ENCODE measurements at places on chromosomes 2 and 18.
A peak's percentile ranks its signal among the peaks of the same experiment; 100 is the strongest.

- DNase-seq = no peak
These were observed 26.6 kb upstream of the MREG start for GRCh38 chr2:216039918-216040317.

DNA sequence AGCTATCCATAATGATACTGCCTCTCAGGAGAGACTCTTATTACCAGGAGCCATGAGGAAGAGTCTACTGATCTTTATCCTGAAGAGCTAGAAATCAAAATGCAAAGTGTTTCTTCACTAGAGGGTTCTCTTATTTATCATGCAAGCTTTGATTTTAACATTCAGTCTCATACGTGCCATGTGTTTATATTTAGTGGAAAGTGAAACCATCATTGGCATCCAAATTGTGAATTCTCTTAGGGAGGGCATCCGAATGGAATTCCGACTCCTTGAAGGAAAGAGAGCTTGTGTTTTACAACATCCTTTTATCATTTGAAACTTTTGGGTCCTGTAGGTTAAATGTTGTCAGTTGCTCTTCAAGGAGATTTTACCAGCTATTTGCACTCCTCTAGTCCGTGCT is 170.4 kb upstream of the SESTD1 start:
- no peak for DNase-seq

- no peak for DNase-seq
These were observed 174.5 kb upstream of the MGAT5 start for GRCh38 chr2:134079373-134079772.

GRCh38 chr2:121387591-121388325 is 102.8 kb upstream of the TFCP2L1 start:
- no peak for DNase-seq

- DNase-seq = no peak
These were observed 237.1 kb downstream of the BCL2 start for GRCh38 chr18:63082366-63083019.

- DNase-seq = no peak
These were observed 83.7 kb upstream of the GALNT5 start for GRCh38 chr2:157173740-157174184.

GRCh38 chr2:101625387-101625786 is 72.1 kb upstream of the MAP4K4 start:
- DNase-seq = no peak

DNA sequence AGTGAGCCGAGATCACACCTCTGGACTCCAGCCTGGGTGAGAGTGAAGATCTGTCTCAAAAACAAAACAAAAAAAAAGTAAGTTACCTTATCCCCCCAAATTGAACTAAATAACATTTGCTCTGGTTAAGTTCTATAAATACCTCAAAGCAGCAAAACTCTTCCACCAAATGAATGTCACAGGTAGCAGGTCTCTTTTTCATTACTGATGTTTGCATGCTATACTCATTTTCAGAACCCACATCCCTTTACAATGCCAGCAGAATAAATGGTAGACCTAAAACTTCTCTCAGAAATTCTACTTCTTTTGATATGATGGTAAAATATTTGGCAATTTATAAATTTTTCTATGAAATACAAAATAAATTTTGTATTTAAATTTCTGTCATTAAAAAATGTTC is 22.3 kb downstream of the INO80D start:
- no peak for DNase-seq

DNA sequence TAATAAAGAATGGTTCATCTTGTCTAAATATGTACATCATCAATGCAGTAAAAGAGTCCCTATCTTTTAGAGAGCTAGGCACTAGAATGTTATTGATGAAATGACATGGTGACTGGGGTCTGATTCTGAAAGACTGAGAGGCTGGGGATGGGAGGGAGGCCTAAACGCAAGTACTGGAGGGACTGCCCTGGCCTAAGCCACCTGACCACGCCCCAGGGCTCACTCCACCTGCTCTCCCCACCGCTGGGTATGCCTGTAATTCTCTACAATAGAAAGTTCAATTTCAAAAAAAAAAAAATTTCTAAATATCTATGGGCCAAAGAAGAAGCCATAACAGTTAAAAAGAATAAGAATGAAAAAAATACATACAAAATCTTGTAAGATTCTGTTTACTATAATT is 194.0 kb downstream of the HDAC4 start:
- DNase-seq = no peak

DNA sequence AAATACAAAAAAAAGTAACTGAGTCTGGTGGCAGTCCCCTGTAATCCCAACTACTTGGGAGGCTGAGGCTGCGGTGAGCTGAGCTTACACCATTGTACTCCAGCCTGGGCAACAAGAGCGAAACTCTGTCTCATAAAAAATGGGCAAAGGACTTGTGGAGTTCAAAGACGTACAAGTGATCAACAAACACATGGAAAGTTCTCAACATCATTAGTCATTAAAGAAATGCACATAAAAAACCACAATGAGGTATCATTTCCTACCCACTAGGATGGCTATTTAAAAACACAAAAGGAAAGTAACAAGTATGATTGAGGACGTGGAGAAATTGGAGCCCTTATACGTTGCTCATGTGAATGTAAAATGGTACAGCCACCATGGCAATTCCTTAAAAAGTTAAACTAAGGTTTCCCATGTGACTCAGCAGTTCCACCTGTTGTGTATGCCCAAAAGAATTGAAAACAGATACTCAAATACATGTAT is 52.3 kb downstream of the RAB10 start:
- DNase-seq = no peak

DNA sequence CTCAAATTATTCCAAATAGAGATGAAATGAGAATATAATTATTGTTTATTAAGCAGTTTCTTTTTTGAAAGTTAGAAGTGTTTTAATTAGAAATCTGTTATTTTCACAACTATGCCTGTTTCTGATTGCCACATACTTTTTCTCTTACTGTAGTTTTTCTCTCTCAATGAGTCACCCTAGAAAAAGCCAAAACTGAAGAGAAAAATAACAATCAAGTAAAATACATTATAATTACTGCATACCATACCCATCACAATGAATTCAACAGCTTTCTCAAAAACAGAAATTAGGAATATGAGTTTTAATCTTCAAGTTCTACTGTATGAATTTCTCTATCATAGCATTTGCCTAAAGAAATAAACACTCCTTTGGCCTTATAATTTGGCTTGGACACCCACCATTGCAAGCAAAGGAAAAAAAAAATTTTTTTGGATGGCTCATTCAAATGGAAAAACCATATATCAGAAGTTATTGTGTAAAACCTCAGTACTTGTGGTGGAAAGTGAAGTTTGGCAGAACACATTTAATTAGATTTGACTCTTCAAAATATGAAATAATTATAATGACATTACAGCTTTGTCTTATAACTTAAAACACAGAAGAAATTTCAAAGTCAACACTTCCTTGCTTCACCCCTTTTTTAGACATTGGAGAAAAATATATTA is 138.5 kb downstream of the DYM start:
- DNase-seq = no peak

GRCh38 chr2:173590276-173590861 is 235.7 kb downstream of the CDCA7 start:
- DNase-seq = no peak

- peak; percentile 61 for DNase-seq
These were observed at the start of gene ANKRD29 for GRCh38 chr18:23662309-23663263. ANKRD29 (minus strand) TSS chr18:23662911; CDS start chr18:23662730, 181 bp downstream.

DNA sequence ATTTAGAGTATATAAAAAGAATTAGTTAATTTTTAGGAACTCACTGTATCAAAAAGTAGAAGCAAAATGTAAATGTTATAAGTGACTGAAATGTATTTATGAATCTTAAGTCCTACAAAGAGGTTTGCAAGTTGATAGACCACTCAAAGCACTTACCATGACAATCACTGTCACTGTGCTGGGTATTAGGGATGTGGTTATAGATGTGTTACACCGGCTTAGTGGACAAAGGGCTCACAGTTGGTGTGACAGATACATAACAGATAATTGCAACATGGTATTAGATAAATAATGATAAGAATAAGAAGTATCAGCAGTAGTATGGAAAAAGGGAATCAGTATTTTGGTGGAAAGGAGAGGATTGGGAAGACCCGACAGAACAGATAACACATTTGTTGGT is 21.6 kb downstream of the AGFG1 start:
- DNase-seq = no peak

GRCh38 chr2:69615078-69615625 is 28.4 kb downstream of the AAK1 start:
- no peak for DNase-seq

DNA sequence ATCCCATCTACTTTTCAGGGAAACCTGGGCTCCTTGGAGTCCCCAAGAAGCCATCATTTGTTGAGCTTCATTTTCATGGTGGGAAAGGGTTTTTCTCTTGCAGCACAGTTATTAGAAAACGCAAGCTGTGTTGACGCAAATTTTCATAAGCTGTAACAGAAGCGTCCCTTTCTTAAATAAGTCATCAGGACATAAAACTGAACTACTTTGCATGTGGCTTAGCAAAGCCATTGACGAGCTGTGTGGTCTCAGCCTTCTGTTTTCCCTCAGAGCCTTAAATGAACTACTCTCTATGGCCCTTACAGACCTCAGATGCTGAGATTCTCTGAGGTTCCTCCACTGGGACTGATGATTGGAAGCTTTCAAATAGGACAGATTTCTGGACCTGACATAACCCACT is 85.1 kb downstream of the ARL4C start:
- DNase-seq = no peak

DNA sequence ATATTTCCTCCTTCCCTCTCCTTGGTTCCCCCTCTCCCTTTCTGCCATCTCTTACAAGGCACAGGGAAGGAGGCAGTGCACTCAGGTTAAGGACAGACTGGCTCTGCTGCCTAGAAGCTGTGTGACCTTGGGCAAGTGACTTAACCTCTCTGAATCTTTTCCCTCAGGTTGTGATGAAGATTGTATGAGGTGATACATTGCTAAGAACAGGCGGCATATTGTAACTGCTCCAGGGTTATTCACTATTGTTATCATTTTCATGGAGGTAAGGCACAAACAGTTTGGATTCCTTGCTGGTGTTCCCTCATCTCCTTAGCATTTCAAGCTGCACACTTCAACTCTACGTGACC is 126.6 kb upstream of the CXCR4 start:
- no peak for DNase-seq

GRCh38 chr2:214730248-214730647 is 79.2 kb downstream of the BARD1 start:
- DNase-seq = no peak
